ENCODE measurements at places on chromosomes 5 and 9.
A peak's percentile ranks its signal among the peaks of the same experiment; 100 is the strongest.

- ATAC-seq: no peak
Observed at GRCh38 chr5:73826301-73827105, 200.5 kb downstream of the ARHGEF28 start.

- no peak for ATAC-seq
Observed at GRCh38 chr5:100772548-100772947, 130.5 kb downstream of the ST8SIA4 start.

DNA sequence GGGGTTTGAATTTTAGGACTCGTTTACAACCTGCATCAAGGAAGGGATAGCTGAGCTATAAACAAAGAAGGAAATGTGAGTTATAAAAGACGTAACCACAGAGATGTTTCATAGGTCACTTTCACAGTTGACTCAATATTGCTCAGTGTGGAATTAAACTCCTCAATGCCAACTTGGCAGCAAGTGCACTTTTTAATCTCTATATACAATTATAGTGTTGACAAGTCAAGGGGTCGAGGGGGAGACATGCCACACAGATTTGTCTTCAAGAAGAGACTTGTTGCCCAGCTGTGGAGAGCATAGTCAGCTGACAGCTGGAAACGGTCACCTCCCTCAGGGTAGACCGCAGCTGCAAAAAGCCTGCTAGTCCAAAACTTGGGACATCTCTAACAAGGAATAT lies 163.4 kb upstream of the DMAC1 start:
- no peak for ATAC-seq

GRCh38 chr9:38212016-38212415 lies 143.0 kb upstream of the SHB start:
- no peak for ATAC-seq

GRCh38 chr9:117747386-117747970 lies 43.3 kb downstream of the TLR4 start:
- no peak for ATAC-seq

GRCh38 chr9:8020186-8020585 lies 220.6 kb upstream of the DMAC1 start:
- no peak for ATAC-seq

DNA sequence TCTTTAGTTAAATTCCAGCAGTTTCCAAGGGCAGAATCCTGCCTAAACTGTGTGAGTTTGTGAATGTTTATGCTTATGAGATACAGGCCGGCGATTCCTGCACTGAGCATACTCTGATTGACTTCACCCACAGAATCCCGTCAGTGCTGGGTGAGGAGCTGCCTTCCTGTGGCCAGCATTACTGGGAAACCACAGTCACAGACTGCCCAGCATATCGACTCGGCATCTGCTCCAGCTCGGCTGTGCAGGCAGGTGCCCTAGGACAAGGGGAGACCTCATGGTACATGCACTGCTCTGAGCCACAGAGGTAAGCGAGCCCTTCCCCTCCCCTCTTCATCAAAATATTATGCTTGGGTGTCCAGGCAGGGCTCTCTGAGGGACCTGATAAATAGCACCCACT lies 103.7 kb downstream of the CMYA5 start:
- ATAC-seq: no peak

DNA sequence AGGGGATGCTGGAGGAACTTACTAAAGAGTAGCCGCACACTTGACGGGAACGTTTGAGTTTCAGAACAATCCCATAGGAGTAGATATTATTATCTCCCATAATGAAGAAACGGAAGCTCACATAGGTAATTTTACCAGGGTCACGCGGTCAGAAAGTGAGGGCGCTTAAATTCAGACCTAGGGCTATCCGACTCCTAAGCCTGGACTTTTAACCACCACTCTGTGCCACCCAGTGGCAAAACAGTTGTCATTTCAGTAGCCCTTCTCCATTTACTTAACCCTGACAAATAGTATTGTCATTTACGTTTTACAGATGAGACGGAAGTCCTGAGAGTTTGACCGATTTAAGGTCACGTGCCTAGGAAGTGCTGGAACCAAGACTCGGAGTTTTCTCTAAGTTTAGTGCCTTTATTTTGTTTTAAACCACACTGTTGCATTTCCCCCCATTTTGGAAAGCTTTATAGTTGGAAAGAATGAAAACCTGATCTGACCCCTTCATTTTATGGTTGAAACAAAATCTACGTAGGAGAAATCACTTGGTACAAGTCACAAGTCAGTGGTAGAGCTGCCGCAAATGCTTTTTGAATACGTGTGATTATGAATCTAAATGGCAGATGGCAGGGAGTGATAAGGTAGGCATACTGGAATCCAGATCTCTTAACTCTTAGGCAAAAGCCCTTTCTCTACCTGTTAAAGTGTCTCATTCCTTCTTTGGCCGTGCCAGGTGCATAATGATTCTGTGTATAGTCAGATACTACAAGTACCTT lies 650 bp downstream of the MRRF start:
- peak; percentile 49 for ATAC-seq

DNA sequence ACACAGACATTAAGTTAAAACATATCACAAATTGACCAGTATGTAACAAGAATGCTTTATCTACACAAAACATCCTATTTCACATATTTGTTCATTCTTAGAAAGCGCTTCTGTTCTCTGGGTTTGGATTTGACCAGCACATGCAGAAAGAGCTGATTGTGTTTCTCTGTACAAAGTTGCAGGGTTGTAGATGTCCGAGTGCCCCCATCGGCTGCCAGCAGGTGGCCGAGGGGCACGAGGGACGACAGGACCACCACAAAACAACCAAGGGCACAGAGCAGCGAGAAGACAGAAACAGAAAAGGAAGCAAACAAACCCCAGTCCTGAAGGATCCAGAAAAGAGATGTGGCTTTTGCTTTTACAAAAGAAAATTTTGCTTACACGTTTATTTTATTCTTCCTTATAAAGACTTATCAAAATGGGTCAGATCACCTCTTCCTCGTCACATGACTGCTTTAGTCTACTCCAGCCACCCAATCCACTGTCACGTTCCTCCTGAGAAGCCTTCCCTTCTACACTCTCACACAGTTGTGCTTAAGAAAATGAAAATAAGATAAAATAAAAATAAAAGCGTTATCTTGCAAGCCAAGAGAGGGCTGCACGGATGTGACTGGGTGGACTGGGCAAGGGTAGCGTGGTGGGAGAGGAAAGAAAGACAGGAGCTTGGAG lies 9.5 kb downstream of the OTP start:
- ATAC-seq: no peak

- no peak for ATAC-seq
Observed at GRCh38 chr5:137572042-137572695, 73.0 kb upstream of the SPOCK1 start.

DNA sequence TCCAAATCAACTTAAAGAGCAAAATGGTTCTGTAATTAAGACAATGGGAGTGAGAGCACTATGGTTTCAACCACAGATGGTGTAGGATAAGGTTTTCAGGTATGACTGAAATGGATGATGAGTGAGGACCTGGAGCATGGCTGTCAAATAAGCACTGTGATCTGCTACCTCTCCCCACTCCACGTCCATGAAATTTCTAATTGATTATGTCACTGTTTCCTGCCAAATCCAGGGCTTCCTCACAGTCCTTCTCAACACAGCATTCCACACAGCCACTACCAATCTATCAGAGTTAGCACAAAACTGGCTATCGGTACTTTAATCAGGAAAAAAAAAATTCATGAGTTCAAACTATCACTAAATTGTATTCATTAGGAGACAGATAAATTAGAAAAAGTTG lies 420.4 kb upstream of the WWC1 start:
- no peak for ATAC-seq

DNA sequence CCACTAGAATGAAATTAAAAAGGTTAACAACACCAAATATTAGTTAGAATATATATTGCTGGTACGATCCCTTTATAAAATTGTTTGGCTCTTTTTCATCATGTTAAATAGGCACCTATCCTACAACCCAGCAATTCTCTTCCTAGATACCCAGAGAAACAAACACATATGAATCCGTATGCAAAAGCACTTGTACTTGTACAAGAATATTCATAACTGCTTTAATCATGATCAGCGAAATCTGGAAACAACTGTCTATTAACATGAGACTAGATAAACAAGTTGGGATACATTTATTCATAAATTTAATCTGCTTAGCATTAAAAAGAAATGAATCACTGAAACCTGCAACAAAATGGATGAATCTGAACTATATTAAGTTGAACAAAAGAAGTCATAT lies 113.7 kb upstream of the MAP1B start:
- ATAC-seq: no peak

GRCh38 chr5:139182528-139183296 lies 15.5 kb downstream of the SIL1 start:
- ATAC-seq: no peak

GRCh38 chr9:76486151-76486550 lies 27.2 kb downstream of the GCNT1 start:
- ATAC-seq: no peak

- ATAC-seq: peak; percentile 72
Observed at GRCh38 chr5:131281133-131281867, 17.4 kb downstream of the CDC42SE2 start.

- no peak for ATAC-seq
Observed at GRCh38 chr9:93036887-93037475, 21.5 kb upstream of the SUSD3 start.

GRCh38 chr5:81904861-81905260 lies 67.0 kb upstream of the ATG10 start:
- ATAC-seq: no peak

DNA sequence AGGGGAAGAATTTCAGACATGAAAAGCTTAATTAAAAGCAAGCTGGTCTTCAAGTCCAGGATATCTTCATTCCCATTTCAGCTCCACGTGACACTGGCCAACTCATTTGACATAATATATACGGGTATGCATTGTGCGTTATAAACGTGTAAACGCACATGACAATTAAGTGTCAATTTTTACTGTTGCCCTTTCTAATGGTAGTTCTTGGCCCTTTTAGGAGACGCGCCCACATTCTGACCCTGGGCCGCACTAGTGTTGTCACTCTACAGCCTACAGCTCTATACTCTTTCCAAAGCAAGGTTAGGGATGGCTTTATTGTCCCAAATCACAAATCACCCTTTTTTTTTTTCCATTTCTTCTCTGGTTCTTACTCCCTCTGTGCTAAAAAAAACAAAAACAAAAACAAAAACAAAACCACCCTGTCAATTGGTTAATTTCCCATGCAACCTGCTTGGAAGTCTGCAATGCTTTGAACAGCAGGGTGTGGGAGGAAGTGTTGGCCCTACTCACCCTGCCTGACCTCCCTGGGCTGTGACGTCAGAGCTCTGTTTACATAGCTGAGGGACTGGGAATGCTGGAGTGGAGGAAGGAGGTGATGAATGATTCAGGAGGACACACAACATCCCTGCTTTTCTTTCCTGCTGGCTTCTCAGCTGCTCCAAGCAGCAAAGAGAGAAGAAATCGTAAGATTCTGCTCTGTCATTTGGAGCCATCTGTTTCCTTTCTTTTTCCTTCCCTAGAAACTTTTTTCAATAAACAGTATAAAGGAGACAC lies 19.3 kb downstream of the RFK start:
- ATAC-seq: no peak

DNA sequence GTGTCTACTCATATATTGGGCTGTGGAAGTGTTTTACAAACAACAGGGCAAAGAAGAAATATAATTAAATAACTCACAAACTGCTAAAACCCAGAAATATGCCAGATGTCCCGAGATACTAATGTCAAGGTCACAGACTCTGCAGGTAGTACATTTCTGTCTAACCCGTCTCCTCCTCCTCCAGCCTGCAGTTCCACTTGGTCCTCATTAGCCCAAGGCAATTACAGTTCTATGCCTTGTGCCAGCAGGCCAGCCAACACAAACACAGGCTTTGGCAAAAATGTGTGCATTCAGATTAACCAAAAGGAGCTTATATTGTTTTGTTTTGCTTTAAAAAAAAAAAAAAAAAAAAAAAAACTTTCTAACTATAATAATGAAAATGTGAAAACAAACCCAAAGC lies 148.8 kb downstream of the MYO10 start:
- ATAC-seq: no peak

- ATAC-seq: no peak
Observed at GRCh38 chr5:148740966-148741742, 85.3 kb upstream of the ADRB2 start.

- no peak for ATAC-seq
Observed at GRCh38 chr5:141362719-141363118, 1.2 kb upstream of the PCDHGA5 start.

DNA sequence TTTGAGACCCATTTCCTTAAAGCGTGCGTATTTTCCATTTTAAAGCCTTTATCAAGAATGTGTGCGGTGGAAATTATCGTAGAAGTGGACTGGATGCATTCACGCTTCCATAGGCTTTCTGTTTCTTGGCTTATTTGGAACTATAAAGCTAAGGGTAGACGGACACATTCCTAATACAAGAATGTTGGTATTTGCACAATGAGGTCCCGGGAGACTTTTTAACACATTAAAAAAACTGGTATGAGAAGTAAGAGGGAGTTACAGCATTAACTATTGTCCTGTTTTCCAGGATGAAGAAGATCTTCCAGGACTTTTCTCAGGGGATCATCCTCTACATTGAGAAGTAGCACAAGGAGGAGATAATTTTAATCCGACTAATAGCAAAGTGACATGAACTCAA lies 653.0 kb downstream of the MTRR start:
- no peak for ATAC-seq

- no peak for ATAC-seq
Observed at GRCh38 chr5:158376679-158377078, 517.7 kb upstream of the CLINT1 start.

DNA sequence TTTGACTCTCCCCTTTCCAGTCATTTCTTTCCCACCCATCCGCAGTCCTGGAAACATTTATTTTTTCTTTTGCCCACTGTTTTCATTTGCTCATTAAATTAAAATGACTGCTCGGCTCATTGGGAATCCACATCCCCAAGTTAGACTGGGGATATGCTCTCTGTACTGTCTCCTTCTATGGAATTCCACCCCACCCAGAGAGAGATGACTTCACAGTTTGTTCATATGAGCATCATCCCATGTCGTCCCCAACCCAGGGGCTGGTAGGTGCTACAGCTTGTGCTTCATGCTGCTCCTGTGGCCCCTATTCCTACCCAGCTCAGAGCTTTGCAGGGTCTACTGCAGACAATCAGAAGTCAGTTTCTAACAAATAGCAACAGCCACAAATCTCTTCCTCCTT lies 16.5 kb upstream of the RARS1 start:
- no peak for ATAC-seq

GRCh38 chr5:54387659-54388232 lies 67.8 kb upstream of the HSPB3 start:
- no peak for ATAC-seq

DNA sequence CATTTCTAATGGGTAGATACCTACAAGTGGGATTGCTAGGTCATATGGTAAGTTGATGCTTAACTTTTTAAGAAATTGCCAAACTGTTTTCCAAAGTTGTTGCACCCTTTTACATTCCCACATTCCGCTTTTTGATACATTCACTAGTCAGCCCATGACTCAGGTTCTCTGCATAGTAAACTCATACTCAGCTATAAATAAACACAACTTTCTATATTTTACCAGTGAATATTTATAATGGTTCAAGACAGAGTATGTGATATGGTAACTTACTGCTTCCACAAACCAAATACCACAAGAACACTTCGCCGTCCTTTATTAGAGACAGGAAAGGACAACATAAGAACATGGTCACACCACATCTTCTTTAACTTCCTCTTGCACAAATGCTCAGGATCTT lies 54.0 kb downstream of the PLPP1 start:
- ATAC-seq: no peak
